DND-41 (cell line): ENCODE measurements at places on chromosomes 7 and 10.

GRCh38 chr10:110848106-110848505 is 23.6 kb upstream of the PDCD4 start:
- DNase-seq = no peak

GRCh38 chr7:46969303-46970130 is 612.4 kb downstream of the TNS3 start:
- DNase-seq = no peak

DNA sequence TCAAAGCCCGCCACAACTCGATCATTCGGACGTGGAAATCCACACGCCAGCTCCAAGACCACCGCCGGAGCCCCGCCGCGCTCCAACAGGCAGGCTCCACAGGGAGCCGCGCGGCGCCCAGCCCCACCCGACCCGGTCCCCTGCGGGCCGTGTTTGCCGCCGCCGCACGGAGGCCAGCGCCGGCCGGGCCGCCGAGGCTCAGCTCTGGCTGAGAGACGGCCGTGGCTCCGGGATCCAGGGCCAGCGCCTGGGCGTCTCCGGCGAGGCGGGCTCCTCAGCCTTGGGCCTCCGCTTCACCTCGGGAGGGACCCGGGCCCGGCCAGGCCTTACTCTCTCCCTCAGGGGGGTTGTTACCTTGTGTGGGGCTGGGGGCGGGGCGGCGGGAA is 333 bp downstream of the SMNDC1 start:
- DNase-seq = no peak

- DNase-seq = no peak
Measured at GRCh38 chr7:29281782-29282541, 87.4 kb downstream of the CHN2 start.

GRCh38 chr7:27897001-27897400 is 157.0 kb downstream of the TAX1BP1 start:
- DNase-seq = no peak

- DNase-seq = no peak
Measured at GRCh38 chr7:55019691-55020465, 1.1 kb downstream of the EGFR start.

DNA sequence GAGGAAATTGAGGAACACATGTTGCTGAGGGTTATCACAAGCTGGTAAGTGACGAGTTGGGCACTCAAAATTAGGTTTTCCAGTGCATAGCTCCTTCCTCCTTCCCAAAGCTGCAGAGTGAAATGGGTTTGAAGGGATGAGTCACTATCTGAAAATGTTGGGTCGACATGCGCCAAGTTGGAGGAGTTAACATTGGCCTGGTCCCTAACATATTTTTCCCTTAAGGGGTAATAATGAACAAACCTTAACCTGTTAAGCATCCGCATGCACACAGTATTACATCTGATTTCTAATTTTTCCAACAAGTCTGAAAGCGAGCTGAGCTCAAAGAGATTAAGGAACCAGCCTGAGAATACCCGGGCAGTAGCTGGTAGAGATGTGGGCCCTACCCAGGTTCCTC is 20.7 kb upstream of the TECTB start:
- DNase-seq = no peak
